NK-92 treated with Interleukin-12 subunit alpha and Interleukin-12 subunit beta, amount 100 ng/mL, for 24 hours (cell line): ENCODE measurements at places on chromosomes 1 and 21.

- no peak for DNase-seq
These were observed 2.3 kb downstream of the PRXL2B start for GRCh38 chr1:2588661-2589430.

- no peak for DNase-seq
These were observed 63.1 kb upstream of the DPT start for GRCh38 chr1:168792142-168792541.

- DNase-seq, result no peak
These were observed 604.6 kb downstream of the LRRIQ3 start for GRCh38 chr1:73593364-73593763.

DNA sequence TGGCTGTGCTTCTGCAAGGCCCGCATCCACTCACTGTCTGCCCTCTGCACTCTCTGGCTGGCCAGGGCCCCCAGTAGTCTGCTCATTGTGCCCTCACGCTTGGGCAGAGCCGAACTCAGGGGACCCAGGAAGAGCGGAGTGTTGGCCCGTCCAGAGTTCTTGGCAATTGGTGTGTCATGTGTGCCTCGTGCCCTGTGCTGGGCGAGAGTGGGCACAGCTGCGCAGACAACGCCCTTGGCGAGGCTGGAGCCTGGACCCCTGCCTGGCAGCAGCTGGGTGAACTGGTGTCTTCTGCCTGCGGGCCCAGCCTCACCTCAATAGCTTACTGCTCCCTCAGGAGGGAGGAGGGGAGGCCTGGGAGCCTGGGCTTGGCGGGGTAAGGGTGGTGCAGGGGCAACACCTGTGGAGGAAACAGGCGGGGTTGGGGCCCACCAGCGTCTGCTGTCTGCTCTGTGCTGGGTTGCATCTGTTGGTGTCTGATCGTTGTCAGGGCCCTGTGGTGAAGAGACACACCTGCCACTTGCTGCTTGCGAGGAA is 2.1 kb downstream of the GUK1 start:
- no peak for DNase-seq

- no peak for DNase-seq
These were observed 96.0 kb upstream of the BTG3 start for GRCh38 chr21:17708522-17709265.

- no peak for DNase-seq
These were observed 448.6 kb downstream of the SMYD3 start for GRCh38 chr1:246058466-246058865.

- DNase-seq, result no peak
These were observed 92.9 kb upstream of the FGGY start for GRCh38 chr1:59204001-59204400.

- no peak for DNase-seq
These were observed at the start of gene PTGFRN for GRCh38 chr1:116909512-116910378. TSS of gene PTGFRN (plus strand) at chr1:116909916. CDS start at chr1:116910204, 288 bp downstream.

GRCh38 chr1:27602462-27603308 is 1.3 kb downstream of the AHDC1 start:
- no peak for DNase-seq

- no peak for DNase-seq
These were observed 31.6 kb upstream of the NUF2 start for GRCh38 chr1:163290025-163290640.

GRCh38 chr1:21238141-21238800 is 52.0 kb downstream of the ECE1 start:
- no peak for DNase-seq

DNA sequence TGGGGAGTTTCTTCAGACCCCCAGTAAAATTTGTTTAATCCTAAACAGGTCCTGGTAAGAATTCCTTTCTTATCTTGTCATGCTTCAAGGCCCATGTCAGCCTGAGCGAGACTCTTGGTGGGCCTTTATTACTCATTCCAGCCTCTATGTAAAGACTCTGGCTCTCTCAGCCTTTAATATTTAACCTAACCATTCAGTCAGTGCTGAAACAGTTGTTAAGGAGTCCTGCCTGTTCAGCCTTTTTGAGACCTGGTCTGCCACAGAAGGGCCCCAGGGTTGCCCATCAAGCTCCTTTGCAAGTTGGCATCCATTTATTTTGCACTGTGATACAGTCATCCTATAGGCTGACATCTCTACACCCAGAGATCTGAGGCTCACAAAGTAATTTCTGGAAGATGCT is 107.7 kb upstream of the VANGL1 start:
- no peak for DNase-seq

- no peak for DNase-seq
These were observed 180.5 kb upstream of the DPYD start for GRCh38 chr1:98101364-98101763.

GRCh38 chr1:197955486-197956394 is 38.6 kb downstream of the LHX9 start:
- DNase-seq, result no peak

DNA sequence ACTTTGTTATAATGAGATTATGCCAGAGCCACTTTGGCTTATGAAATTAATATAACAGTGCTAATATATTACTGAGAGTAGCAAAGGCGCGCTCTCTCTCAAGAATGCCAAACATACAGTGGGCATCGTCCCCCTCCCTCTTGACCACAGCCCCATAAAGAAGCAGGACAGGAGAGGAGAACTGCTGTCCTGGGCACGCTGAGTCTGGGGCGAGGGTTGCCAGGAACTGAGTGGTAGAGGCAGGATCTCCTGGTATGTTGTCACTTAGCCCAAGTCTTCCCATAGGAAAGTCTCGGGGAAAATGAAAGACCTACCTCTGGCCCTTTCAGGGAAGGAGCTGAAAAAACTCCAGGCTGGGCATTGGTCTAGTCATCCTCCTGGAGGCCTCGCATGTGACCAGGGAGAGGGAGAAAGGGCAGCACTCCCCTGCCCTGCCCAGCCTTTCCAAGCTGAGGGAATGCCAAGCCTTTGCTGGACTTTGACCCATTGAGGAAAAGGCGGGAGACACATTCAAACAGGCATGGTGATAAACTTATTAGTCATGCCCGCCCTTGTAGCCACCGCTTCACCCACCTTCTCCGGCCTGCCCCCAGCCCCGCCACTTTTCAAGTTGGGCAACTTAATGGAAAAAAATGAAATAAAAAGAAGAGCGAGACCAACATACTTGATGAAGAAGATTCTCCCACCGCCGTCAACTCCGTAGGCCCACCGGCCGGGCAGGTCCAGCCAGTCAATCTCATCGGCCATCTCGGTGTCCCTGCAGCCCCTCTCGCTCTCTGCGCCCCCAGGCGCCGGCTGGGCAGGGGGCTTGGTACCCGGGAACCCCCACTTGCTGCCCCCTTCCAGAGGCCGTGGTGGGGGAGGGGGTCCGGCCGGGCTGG is 17.4 kb upstream of the PLEKHA6 start:
- no peak for DNase-seq

DNA sequence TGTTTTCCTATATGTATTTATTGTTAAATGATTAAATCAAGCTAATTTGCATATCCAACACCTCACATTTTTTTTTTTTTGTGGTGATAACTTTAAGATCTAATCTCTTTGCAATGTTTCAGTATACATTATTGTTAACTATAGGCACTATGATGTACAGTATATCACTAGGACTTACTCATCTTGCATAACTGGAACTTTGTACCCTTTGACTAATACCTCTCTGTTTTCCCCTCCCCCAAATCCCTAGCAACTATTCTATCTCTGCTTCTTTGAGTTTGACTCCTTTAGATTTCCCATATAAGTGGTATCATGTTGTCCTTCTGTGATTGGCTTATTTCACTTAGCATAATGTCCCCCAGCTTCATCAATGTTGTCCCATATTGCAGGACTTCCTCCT is 9.7 kb upstream of the C1orf53 start:
- no peak for DNase-seq

- no peak for DNase-seq
These were observed 1.4 kb upstream of the SKI start for GRCh38 chr1:2226525-2227345.

- no peak for DNase-seq
These were observed 240.3 kb downstream of the PLPP3 start for GRCh38 chr1:56339093-56339492.

DNA sequence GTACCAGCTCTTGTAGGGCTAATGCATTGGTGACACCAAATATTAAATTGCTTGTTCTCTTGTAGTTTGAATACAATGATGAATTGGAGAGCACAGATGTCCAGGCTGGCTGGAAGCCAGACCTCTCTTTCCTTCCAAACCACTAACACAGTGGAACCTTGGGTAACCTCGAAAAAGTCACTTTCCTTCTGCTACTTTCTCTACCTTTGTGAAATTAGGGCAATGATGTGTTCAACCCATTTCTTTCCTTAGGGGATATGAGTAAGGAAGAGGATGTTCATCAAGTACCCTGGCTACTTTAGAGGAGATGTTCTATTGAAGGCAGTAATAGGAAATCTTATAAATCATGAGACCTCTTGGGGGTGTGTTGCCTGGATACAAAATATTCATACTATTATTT is 55.7 kb downstream of the XCL2 start:
- no peak for DNase-seq

DNA sequence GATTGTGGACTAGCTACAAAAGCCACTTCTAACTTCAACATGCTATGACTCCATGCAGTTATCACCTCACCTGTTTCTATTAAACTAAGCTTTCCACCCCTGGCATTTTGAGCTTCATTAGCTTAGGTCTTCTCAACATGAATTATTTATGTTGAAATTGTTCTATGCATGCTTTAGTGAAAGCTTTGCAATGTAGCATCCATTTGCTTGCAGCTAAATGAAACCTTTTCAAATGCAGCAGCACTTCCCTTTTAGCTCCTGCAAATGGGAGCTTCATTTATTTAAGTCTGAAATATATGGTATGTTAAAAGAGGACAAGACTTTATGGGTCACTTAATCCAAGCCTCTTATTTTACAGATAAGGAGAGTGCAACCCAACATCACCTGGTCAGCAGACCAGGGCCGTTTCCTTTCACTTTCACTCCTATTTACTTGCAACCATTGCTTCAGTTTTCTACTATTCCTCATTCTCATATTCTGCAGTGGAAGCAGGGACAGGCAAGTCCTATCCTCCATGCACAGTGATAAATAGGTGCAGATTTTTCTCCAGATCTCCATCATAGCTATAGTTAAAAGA is 56.4 kb upstream of the SAMSN1 start:
- no peak for DNase-seq

GRCh38 chr1:221806984-221807383 is 65.1 kb upstream of the DUSP10 start:
- DNase-seq, result no peak

DNA sequence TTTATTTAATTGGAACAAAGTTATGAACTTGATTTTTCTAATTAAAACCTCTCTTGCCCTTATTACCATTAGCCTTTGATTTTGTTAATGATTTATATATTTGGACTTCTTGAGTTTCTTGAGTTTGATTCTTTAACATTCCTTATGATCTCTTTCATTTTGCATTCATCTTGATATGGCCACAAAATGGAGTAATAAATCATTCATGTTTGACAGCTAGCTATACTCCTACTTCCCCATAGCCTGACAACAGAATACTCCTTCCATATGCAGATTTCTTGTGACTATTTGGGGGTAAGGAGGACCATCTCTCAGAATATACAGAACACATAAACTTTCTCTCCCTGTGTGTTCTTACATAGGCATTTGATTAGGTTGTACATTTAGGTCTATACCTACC is 119.6 kb downstream of the SYT14 start:
- DNase-seq, result no peak

GRCh38 chr1:6634371-6635052 is 9.8 kb downstream of the THAP3 start:
- no peak for DNase-seq

DNA sequence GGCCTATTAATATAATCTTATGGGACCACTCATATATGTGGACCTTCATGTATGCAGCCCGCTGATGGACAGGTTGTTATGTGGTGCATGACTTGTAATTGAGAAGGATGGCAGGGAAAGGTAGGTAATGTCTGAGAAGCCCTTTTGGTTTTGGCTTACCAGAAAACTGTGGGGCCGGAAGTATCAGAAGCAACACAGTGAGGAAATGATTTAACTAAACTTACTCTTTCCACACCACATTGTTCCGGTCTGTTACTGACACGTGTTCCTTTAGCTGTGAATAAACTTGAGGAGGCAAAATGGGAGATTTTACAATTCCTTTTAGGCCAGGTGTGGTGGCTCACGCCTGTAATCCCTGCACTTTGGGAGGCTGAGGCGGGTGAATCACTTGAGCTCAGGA is 32.4 kb downstream of the KIF1B start:
- DNase-seq, result no peak
